Fibroblast of pulmonary artery (primary cell): ENCODE measurements at places on chromosomes 13 and 19.

- no peak for DNase-seq
Observed at GRCh38 chr13:21882766-21883165, 211.9 kb downstream of the FGF9 start.

DNA sequence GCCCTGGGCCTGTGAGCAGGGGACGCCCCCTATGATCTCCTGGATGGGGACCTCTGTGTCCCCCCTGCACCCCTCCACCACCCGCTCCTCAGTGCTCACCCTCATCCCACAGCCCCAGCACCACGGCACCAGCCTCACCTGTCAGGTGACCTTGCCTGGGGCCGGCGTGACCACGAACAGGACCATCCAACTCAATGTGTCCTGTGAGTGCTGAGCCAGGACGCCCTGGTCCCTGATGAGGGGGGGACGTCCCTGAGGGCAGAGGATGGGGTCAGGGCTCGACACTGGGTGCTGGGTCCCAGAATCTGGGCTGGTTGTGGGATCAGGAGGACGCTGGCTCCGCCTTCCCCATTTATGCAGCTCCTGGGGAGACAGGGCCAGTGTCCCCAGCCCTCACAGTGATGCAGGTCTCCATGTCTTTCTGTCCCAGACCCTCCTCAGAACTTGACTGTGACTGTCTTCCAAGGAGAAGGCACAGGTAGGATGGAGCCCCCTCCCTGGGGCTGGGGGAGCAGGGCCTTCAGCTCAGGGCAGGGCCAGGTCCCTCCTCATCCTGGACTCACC, 2.5 kb downstream of the SIGLEC7 start:
- no peak for DNase-seq

DNA sequence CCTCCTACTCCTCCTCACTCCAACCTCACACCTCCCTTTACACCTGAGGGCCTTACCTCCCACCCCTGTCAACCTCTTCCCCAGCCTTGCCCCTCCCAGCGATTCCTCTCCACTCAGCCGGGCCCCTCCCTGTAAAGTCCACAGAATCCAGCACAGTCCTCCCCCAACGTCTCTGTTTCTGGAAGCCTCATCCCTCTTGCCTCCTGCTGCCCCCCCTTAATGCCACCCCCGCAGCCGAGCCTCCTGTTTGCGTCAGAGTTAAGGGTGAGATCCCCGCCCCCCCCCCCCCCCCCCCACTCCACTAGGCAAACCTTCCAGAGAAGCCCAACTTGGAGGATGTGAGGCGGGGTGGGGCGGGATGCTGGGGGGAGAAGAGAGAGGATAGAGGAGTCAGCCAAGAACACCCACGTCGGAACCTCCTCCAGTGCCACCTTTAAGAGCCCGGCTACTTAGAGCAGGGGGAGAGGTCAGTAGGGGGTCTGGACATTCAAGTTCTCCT, 2.1 kb downstream of the UNC13A start:
- DNase-seq: peak; percentile 20

GRCh38 chr19:44803442-44804428, 5.2 kb upstream of the BCAM start:
- no peak for DNase-seq

DNA sequence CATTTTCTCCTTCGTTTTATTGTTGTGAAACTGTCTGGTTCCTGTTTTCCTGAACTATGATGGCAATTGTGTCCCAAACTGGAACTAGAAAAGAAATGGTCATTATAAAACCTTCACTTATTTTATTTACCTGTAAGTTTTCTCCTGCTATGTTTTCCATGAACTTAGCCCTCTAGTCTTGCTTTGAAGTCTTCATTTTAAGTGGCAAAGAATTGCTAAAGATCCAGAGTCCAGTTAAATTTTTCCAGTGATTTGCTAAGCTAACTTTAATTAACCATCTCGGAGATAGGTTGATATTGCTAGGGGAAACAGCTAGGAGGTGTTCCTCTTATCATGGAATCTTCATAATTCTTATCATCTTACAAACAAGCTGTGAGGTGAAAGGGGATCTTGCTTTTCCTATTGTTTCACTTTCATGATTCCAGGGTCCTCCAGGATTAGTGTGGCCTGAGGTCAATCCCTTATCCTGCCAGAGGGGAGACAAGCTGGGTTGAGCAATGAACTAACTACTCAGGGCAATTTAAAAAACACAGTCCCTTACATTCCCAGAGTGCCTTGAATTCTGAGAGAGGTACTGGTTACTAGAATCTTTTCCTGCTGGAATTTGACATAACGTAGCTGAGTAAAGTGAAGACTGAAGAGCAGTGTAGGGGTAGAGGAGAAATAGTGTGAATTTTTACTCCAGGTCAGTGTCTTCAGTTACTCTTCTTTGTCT, 112.5 kb downstream of the ESD start:
- peak; percentile 45 for DNase-seq

DNA sequence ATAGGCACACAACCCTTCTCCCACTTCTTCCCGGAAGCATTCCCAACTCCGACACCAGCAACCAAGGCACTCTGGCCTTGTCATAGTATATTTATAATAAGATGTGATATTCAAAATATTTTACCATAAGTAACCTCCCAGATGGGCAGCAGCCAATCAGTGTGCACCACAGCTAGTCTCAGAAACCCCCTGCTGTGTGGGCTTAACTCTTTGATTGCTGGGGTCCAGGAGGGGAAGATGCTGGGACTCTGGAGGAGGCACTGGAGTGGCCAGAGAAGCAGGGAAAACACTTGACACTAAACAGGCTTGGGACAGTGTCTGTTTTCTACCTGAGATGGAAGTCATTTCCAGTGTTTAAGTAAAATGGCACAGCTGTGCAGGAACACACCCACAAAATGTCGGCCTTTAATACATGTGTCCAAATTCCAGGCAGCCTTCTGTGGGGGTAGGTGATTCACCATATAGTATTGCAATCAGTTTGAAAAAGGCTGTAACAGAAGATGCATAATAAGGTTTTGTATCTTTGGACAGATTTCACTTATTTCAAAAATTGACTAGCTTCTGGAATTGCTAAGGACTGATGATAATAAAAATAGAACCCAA, 100.7 kb downstream of the MBNL2 start:
- DNase-seq: no peak

DNA sequence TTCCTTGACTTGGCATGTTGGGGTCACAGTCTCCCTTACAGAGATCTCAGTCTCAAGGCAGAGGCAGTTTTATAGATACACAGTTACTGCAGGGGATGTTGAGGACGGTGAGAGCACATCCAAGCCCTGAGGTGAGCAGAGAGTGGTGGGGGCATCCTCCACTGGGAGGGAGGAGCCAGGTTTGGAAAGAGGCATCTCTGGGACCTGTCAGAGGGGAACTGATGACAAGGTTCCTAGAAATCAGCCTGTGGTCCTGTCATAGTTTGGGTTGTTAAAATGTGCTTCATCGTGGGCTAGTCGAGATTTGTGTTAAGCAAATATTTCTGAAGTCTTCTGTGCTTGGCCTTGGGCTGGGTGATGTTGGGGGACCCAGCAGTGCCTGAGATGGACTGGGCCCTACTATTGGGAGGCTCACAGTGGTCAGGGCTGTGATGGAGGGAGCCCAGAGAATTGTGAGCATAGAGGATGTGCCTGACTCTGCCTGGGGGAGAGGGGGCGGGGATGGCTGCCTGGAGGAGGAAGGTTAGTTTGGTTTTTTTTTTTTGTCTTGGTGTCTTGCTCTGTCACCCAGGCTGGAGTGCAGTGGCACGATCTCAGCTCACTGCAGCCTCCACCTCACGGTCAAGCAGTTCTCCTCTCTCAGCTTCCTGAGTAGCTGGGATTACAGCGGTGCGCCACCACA, 3.9 kb downstream of the SUPT5H start:
- DNase-seq: no peak

GRCh38 chr13:34578471-34578870, 363.6 kb upstream of the NBEA start:
- peak; percentile 46 for DNase-seq

DNA sequence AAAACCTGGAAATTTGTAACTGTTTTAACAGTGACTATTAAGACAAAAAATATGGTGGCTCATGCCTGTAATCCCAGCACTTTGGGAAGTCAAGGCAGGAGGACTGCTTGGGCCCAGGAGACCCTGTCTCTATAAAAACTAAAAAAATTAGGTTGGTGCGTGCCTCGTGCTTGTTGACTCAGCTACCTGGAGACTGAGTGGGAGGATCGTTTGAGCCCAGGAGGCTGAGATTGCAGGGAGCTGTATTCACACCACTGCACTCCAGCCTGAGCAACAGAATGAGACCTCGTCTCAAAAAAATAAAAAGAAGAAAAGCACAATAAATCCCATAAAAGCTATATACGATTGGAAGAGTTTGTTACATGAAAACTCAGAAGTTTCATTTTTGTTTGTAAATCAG, 23.7 kb downstream of the KLF5 start:
- DNase-seq: no peak

- no peak for DNase-seq
Observed at GRCh38 chr19:44726465-44726864, 22.0 kb upstream of the BCL3 start.

GRCh38 chr13:77904031-77904430, 14.6 kb downstream of the EDNRB start:
- DNase-seq: no peak

GRCh38 chr13:75960538-75960994, 324.4 kb downstream of the LMO7 start:
- DNase-seq: no peak

DNA sequence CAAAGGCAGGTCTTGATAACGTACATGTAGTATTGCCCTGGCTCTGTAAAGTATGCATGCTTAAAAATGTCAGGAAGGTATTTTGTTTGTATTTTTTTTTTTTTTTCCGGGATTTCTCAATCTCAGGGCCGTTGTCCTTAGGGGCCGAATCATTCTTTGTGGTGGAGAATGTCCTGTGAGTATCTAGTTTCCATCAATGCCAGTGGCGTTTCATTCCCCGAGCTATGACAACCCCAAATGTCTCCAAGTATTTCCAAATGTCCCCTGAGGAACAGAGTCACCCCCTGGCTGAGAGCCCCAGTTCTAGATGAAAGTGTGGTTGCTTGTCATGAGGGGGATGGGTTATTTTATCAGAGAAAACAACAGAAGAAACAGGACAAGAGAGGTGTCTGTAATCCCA, 68.7 kb downstream of the ACSBG2 start:
- peak; percentile 45 for DNase-seq

GRCh38 chr13:76285463-76285862, 600.7 kb downstream of the KCTD12 start:
- DNase-seq: no peak

GRCh38 chr19:31118986-31119385, 230.2 kb downstream of the TSHZ3 start:
- DNase-seq: no peak

DNA sequence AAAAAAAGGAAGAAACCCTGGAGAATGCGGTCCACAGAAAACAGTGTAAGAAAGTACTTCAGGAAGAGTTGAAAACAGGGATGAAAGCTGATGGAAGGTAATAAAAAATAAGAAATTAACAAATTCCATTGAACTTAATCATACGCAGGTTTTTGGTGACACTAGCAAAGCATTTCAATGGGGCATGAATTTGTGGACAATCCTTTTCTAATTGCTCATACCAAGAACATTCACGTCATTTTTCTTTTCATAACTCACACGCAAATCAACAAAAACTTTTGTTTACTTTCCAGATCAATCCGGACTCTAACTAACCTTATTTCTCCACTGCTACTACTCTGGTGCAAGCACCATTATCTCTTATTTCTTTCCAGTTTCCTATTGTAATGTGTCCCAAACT, 1195.0 kb downstream of the SLITRK5 start:
- DNase-seq: no peak

DNA sequence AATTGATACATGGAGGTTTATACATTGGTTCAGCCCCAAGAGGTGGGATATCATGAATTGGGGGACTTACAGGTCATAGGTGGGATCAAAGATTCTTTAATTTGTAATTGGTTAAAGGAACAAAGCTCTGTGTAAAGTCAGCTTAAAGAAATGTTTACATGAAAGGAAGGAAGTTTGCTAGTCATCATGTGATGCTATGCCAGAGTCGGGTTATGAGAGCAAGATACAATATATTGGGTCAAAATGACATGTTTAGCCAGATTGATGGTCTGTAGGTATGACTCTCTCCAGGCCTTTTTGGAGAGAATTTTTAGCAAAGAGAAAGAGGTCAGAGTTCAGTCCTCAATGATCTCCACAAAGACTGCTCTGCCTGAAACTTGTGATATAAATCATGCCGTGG, 5.3 kb upstream of the CYSLTR2 start:
- no peak for DNase-seq

- no peak for DNase-seq
Observed at GRCh38 chr13:21671620-21672286, 880 bp downstream of the FGF9 start.
